Neural progenitor cell (in vitro differentiated cells): ENCODE measurements at places on chromosomes 6 and 20. TPM values are rescaled to one million over a fixed set of nuclear protein-coding genes. Genes with fewer than 3 reads are reported as not detected.

ANGPT4 gene
- total RNA-seq, result 0.06 and 0.19 TPM in 2 replicates

GRCh38 chr20:41411391-41411847, 44.8 kb upstream of the EMILIN3 start:
- peak; percentile 18 for DNase-seq
- no peaks in the 10 kb centered on the region for H3K27me3 ChIP-seq
- no peak overlapping the region for H3K4me3 ChIP-seq
- no peak overlapping the region for H3K27ac ChIP-seq

DNA sequence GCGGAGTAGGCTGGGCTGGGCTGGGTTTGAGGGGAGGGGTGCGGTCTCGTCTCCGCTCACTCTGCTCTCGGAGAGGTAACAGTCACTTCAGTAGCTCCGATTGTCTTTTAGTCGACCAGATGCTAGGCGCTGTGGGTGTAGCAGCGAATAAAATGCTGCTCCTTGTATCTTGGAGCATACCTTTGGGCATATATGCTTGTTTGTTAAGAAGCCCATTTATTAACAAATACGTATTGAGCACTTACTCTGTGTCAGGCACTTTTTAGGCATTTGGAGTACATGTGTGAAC, 545 bp downstream of the ACTR5 start:
- H3K36me3 ChIP-seq, result peaks cover 6% of the 10 kb centered on the region
- peak overlapping the region; percentile 89 for H3K4me3 ChIP-seq
- DNase-seq, result no peak
- H3K4me1 ChIP-seq, result no peaks in the 10 kb centered on the region
- peaks cover 31% of the 10 kb centered on the region for H3K27me3 ChIP-seq

IRF4 gene
- 0.11 and 0.53 TPM in 2 replicates for total RNA-seq

DNA sequence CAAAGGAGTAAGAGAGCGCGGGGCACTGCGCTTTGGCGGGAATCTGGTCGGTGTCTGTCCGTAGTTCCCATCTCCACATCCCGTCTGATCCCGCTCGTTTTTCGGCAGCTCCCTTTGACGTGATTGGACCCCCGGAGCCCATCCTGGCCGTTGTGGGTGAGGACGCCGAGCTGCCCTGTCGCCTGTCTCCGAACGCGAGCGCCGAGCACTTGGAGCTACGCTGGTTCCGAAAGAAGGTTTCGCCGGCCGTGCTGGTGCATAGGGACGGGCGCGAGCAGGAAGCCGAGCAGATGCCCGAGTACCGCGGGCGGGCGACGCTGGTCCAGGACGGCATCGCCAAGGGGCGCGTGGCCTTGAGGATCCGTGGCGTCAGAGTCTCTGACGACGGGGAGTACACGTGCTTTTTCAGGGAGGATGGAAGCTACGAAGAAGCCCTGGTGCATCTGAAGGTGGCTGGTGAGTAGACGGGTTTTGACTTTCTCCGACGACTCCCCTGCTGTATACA, 1.4 kb downstream of the BTN1A1 start:
- peak; percentile 66 for DNase-seq
- H3K4me1 ChIP-seq, result peaks cover 14% of the 10 kb centered on the region
- H3K36me3 ChIP-seq, result no peaks in the 10 kb centered on the region
- no peak overlapping the region for H3K27ac ChIP-seq

DNA sequence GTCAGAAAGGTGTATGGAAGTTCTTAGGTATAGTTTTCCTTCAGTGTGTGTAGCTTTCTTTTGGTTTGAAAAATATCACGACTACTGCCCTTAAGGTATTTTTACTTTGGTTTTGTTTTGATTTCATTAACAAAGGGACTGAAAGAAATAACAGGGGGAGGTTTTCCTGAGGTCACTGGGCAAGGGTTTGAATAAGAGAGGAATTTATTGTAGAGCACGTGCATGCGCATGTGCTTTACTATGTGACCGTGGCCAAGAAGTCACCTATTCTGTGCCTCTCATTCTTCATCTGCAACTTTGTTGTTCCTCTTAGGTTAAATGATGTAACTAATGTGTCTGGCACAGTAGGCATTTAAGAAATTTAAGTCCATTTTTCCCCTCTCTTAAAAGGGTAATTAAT, 4.1 kb upstream of the MAN1A1 start:
- H3K27ac ChIP-seq, result no peak overlapping the region
- no peak for DNase-seq
- no peaks in the 10 kb centered on the region for H3K36me3 ChIP-seq

FOXF2 gene
- total RNA-seq, result not detected in 2 replicates

DNA sequence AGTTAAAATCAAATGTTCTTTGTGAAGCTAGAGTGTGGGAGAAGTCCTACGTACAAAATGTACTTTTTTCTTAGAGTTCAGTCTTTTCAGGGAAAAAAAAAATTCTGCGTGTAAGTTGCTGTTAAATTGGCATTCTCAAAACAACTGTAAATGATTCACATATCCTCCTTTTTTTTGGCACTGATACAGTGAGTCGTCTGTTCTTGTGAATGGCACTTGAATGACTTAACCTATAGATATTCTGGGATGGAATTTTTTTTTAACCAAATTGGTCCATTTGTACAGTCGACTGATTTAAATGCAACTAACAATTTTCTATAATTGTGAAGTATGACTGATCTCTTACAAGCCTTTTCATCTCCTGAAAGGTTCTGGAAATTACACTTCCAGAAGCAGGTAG, 5.5 kb upstream of the JAG1 start:
- no peak overlapping the region for H3K27ac ChIP-seq
- H3K4me1 ChIP-seq, result no peaks in the 10 kb centered on the region
- no peak for DNase-seq
- no peaks in the 10 kb centered on the region for H3K27me3 ChIP-seq
- no peak overlapping the region for H3K4me3 ChIP-seq
- H3K36me3 ChIP-seq, result no peaks in the 10 kb centered on the region

DNA sequence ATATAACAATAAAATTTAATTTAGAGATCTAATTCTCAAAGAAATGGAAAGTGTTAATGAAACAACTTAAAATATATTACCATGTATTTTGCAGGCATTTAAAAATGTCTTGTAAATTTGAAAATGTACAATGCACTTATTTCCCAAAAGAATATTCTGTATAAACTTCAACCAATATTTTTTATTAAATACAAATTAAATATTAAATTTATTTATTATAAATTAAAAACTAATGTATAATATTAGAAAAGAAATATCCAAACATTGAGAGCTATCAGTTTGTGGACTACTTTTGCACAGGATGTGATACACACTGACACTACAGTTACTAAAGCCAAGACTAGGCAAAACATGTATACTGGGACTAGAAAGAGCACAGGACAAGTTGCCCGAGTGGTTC, 707.0 kb upstream of the NRSN1 start:
- H3K27ac ChIP-seq, result no peak overlapping the region
- H3K27me3 ChIP-seq, result no peaks in the 10 kb centered on the region
- no peaks in the 10 kb centered on the region for H3K36me3 ChIP-seq
- H3K4me3 ChIP-seq, result no peak overlapping the region
- no peak for DNase-seq

GRCh38 chr6:31610968-31611367, 4.1 kb upstream of the AIF1 start:
- H3K27me3 ChIP-seq, result no peaks in the 10 kb centered on the region
- DNase-seq, result no peak
- H3K4me3 ChIP-seq, result no peak overlapping the region
- H3K36me3 ChIP-seq, result no peaks in the 10 kb centered on the region
- H3K4me1 ChIP-seq, result no peaks in the 10 kb centered on the region

DNA sequence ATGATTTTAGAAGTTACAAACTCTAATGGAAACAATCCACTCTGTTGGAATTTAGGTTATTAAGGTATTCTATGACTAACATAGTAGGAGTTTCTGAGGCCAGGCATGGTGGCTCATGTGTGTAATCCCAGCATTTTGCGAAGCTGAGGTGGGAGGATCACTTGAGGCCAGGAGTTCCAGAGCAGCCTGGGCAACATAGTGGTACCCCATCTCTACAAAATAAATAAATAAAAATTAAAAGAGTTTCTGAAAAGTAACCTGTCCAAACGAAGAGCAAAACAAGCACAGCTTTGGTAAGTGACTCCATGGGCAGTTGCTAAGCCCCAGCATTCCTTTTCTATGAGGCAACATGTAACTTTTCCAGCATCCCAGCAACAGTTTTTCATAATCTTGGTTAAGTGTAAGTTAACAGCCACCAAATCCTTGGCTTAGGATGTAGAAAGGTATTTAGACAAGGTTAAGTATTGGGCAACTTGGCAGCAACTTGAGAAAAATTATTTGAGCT, 86.3 kb downstream of the SOX4 start:
- no peak overlapping the region for H3K4me3 ChIP-seq
- H3K27ac ChIP-seq, result no peak overlapping the region
- no peaks in the 10 kb centered on the region for H3K27me3 ChIP-seq
- no peak for DNase-seq
- peaks cover 3% of the 10 kb centered on the region for H3K36me3 ChIP-seq

LY6G6C gene
- total RNA-seq, result not detected in 2 replicates

DNA sequence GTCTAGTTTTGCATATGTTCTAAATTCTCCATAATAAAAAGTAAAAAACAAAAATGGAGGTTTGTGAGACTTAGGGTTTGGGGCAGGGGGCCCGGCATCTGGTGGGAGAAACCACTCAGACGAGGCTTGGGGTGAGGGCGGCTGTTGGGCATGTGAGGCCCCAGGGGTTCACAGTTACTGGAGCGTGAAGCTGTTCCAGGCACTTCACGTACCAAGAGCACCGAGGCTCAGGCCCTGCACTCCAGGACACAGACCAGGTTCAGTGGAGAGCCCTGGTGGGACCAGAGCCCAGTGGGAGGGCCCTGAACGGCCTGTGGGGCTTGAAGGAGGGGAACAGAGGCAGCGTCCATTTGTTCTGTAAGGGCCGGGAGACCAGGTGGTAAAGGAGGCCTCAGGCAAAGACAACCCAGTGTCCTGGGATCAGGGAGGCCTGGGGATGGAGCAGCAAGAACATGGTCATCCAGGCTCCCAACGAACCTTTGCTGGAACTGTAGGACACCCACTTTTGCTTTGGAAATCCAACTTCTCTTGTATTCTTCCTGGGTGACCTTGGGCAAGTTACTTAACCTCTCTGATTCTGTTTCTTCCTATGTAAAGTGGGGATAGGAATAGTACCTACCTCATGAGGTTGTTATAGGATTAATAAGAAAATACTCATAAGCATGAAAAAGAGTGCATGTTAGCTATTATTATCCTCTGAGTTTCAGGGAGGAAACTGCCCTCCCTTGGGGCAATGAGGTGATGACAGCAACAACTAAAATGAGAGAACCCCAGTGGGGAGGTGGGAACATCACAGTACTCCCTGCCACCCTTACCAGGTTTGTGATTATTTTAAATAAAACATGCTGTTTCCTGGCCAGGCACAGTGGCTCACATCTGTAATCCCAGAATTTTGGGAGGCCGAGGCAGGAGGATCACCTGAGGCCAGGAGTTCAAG, 1.1 kb upstream of the FGD2 start:
- no peak overlapping the region for H3K27ac ChIP-seq
- H3K4me3 ChIP-seq, result no peak overlapping the region
- no peak for DNase-seq
- no peaks in the 10 kb centered on the region for H3K27me3 ChIP-seq

FILIP1 gene
- total RNA-seq, result 17.8 and 22.6 TPM in 2 replicates

DNA sequence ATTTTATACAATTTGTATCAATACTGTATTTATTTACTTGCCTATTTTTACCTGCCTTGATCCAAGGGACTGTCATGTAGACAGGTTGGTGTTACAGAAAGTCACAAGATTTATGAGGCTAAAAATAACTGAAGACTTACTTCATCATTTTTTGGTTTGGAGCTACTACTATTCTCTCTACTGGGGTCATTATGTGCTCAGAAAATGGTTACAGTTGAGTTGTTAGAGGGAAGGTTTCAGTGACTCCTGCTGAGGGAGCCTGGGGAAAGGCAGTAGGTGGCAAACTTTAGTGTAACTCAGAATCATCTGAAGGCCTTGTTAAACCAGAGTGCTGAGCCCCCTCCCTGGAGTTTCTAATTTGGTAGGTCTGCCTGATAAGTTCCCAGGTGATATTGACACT, 118.8 kb downstream of the TINAG start:
- no peak overlapping the region for H3K4me3 ChIP-seq
- no peaks in the 10 kb centered on the region for H3K27me3 ChIP-seq
- no peak overlapping the region for H3K27ac ChIP-seq
- DNase-seq, result no peak
- H3K4me1 ChIP-seq, result no peaks in the 10 kb centered on the region
- no peaks in the 10 kb centered on the region for H3K36me3 ChIP-seq

GRCh38 chr6:159578629-159579028, 114.4 kb downstream of the SOD2 start:
- no peaks in the 10 kb centered on the region for H3K27me3 ChIP-seq
- H3K27ac ChIP-seq, result no peak overlapping the region
- H3K36me3 ChIP-seq, result no peaks in the 10 kb centered on the region
- peaks cover 8% of the 10 kb centered on the region for H3K4me1 ChIP-seq
- H3K4me3 ChIP-seq, result no peak overlapping the region
- no peak for DNase-seq

DNA sequence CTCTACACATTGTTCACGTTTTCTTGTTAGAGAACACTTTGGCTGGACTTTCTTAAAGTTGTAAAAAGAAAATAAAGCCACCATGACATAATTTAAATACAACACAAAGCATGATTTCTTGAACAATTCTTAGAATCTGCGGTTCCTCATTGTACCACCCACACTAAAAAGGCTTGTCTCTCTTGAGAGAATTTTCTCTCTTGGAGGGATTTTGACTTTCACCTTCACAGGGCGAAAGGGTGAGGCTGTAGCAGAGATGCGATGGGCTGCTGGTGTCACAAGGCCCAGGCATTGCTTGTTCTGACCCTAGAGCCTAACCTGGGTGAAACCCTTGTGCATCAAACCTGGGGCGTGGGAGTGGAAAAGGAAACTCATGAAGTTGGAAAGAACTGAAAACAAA, 122.7 kb upstream of the RIPOR2 start:
- H3K27me3 ChIP-seq, result no peaks in the 10 kb centered on the region
- H3K4me3 ChIP-seq, result no peak overlapping the region
- H3K36me3 ChIP-seq, result no peaks in the 10 kb centered on the region
- H3K4me1 ChIP-seq, result peaks cover 21% of the 10 kb centered on the region
- no peak for DNase-seq

DNA sequence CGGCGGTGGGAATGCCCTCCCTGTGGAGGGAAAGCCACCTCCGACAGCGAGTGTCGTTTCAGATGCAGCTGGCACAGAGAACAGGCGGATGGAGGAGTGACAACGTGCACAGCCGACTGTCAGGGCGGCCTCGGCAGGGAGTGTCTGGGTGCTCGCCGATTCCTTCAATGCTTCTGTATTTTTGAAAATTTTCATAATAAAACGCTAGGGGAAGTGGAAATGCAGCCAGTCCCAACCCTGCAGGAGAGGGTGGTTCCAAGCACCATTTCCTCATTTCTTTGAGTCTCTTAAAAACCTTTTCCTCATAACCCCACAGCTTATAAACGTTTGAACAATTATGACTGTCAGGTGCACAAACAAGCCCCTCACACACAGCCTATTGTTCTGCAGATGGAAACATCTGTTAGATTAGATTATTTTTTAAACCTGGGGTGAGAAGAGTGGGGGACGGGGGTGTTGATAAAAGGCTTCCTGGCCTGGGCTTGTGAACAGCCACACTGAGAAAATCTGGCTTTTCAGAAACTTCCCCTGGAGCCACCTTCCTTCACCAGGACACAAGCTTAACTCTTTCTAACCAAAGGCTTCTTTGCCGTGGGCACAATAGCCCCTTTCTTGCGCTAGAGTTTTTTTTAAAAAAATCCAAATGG, 228.9 kb downstream of the ANKRD60 start:
- peaks cover 9% of the 10 kb centered on the region for H3K4me1 ChIP-seq
- no peak overlapping the region for H3K27ac ChIP-seq
- H3K36me3 ChIP-seq, result no peaks in the 10 kb centered on the region
- peaks cover 15% of the 10 kb centered on the region for H3K27me3 ChIP-seq
- DNase-seq, result peak; percentile 73

- H3K36me3 ChIP-seq, result no peaks in the 10 kb centered on the region
- H3K27me3 ChIP-seq, result no peaks in the 10 kb centered on the region
- H3K27ac ChIP-seq, result no peak overlapping the region
- no peak overlapping the region for H3K4me3 ChIP-seq
- no peak for DNase-seq
These were observed 9.1 kb downstream of the DYNLRB1 start for GRCh38 chr20:34525342-34525708.

TRERF1 gene
- 8.3 and 12.3 TPM in 2 replicates for total RNA-seq

APCDD1L gene
- not detected in 2 replicates for total RNA-seq
